ENCODE measurements at places on chromosomes 2 and 18.

DNA sequence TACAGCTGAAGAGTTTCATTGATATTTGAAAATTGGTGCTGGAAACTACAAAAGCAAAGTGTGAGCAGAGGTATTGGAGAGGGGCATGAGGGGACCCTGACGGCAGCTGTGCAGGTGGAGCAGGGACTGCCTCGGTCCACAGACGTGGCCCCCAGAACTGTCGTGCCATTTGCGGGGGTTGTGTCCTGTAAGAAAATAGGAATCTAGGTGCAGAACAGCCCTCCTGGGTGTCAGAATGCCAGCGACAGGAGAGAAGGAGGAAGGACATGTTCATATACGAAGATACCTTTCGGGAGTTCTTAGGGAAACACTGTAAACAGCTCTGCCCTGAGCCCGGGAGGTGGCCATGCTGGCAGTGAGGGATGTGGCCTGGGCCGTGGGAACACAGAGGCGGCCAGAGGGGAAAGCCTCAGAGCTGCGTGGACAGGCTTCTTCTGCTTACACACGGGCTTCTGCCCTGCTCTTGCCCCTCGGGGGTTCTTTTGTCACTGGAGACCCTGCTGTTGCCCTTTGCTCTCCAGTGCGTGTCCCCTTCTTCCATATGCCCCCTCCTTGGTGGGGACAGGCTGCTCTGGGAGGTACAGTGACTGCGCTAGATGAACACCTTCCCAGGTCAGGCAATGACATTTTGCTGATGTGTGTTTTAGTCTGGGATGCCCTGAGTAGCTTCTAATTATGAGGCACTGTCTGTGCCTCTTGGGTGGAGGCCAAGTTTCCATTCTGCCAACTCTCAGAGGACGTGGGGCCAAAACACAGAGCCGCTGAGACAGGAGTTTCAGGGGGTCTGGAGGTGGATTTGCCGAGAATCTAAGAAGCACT lies 81.9 kb upstream of the TXNDC2 start:
- no peak for DNase-seq

GRCh38 chr18:676069-676468 lies 18.6 kb downstream of the TYMS start:
- DNase-seq, result no peak

DNA sequence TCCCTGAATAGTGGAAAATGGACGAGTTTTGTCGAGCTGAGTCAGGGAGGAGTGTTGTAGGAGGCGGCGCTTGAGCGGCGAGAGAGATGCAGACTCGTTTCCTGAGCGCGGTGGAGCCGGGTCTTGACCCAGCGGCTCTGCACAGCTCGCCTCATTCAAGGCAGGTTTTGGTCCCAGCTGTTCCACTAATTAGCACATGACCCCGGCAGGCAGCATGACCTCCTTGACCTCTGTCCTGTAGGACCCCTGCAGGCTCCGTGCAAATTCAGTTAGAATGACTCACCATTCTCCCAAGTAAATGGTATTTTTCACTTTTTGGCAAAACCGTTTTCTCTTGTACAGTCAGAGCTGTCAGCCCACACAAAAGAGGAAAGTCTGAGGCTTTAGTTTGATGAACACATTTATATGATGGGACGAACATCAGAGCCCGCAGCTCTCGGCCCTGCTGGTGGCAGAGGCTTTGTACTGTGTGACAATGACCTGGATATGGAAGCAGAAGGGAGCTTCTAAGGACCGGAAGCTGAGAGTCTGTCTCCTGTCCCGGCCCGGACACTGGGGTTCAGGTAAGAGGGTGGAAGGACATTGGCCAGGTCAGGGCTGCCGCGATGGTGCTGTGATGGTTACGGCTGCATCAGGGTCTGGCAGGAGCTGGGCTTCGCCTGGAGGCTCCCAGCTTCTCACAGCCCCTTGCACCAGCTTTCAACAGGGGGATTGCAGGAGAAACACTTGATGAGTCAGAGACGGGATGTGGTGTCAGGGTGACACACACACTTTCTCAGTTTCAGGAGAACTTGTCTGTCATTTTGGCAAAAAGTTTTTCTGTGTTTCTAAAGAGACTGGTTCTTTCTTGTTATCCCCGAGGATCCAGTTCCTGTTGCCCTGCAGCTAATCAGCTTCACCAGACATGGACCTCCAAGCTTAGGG lies 29.9 kb upstream of the ALKAL2 start:
- no peak for DNase-seq

DNA sequence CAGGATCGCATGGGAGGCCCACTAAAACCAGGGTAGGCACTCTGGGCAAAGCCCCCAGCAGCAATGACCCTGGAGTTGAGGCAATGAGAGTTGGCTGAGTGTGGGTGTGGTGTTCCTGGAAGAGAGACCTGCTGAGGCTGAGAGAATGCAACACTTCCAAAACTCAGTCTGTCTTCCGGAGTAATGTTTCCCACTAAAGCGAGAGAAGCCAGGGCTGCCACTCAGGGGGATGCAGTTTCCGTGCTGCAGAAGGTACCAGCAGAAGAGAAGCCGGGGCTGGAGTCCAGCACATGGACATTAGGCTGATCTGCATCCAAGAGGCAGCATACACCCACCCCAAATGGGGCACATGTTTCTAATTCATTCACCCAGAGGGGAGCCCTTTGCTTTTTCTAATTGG lies 127.2 kb upstream of the ARHGAP28 start:
- no peak for DNase-seq

DNA sequence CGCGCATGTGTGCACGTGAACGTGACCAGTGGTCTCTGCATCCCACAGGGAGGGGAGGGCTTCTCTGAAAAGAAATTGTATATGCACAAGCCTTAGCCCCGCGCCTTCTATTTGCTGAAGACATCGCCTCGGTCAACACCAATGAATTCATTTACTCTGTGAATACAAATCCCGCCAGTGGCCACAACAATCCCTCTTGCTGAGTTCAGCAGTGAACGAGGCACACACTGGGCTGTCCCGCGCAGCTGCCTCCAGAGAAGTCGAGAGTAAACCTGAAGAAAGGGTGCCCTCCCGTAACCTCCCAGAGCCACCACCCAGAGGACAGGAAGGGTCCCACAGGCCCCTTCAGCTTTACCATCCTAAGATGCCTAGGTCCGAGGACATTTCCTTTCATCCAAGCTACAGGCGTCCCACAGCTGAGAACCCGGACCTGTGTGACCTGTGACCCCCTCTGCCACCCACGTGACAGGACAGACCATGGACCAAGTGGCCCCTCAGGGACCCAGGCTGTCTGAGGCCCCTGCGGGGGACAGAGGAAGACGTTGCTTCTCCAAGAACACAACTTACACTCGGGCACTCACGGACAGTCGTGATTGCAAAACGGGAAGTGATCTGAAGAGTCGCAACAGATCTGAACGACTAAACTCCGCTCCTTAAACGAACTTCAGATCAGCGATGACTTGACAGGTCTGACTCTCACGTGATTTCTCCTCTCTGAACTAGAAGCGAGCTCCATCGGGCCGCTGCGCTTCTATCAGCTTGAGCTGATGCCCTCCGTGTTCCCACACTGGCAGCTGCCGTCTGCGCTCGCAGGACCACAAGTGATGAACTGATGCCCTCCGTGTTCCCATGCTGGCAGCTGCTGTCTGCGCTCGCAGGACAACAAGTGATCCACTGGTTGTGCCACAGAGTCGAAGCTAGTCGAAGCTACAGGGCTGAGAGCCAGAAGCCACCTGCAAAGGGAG lies 92.7 kb downstream of the ZNF516 start:
- no peak for DNase-seq

GRCh38 chr18:9856092-9856491 lies 29.7 kb upstream of the TXNDC2 start:
- no peak for DNase-seq

- DNase-seq, result no peak
Measured at GRCh38 chr2:32484937-32485336, 128.1 kb downstream of the BIRC6 start.

DNA sequence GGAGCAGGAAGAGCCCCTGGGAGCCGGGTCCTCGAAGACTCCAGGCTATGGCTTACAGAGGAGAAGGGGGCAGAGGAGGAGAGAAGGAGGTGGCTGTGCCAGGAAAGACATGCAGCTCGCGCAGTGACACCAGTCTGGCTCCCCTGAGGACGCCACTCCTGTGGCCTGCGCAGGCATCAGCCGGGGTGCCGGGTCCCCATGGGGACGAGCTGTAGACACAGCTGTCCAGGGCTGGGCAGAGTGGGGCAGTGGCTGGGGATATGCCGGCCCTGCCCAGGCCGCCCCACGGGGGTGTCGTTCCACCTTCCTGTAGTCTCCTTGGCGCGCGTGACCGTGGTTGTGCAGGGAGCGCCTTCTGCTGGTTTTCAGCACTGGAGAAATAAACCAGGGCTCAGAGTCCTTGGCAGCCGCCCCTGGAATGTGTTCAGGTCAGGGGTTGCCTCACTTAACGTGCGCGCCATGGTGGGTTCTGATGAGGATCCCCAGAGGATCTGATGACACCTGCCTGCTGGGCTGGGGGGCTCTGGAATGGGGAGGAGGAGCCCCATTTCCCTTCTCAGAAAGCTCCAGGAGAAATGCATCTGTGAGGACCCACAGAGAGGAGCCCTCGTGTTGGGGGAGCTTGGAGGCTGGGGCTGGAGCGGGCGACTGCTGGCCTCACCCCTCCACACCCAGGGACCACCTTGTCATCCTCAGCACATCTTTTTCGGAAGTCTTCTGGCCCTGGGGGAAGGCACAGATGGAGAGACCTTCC lies 26.7 kb downstream of the RAMP1 start:
- no peak for DNase-seq
